ENCODE measurements at places on chromosomes 1 and 21.

- DNase-seq: peak; percentile 57
These were observed 3.2 kb downstream of the MYBPH start for GRCh38 chr1:203172184-203173010.

- peak; percentile 26 for DNase-seq
These were observed 539 bp downstream of the CGN start for GRCh38 chr1:151511636-151512215.

DNA sequence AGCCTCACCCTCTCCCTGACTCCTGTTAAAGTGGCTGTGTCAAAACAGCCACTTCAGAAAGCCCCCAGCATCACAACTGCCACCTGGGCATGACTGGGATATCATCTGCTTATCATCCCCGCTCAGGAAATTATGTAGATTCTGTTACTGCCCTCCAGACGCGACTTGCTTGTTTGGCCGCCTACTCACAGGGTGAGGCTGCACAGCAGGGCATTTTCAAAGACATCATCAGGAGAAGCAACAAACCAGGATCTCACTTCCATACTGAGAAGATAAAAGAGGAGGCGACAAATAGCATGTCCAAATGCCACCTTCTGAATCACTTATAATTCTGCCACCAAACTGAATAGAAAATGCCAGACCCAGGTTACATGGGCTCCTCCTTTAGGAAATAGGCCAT is 94.8 kb downstream of the MIS18A start:
- no peak for DNase-seq

DNA sequence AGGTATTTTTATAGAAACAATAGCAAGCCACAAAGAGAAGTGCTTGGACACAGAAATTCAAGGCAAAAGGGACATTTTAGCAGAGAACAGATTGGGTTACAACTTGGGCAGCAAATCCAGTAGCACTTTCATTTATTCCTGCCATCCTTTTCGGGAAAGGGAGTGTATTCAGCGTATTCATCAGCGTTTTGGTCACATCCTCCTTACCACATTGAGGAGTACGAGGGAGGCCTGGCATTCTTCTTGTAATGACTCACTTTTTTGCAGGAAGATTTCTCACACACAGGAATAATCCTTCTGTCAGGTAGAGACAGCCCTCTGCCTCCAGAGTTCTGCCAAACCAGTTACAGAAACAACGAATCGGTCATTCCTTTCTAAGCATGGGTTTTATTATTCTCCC is 18.1 kb upstream of the FAM78B start:
- DNase-seq: no peak

DNA sequence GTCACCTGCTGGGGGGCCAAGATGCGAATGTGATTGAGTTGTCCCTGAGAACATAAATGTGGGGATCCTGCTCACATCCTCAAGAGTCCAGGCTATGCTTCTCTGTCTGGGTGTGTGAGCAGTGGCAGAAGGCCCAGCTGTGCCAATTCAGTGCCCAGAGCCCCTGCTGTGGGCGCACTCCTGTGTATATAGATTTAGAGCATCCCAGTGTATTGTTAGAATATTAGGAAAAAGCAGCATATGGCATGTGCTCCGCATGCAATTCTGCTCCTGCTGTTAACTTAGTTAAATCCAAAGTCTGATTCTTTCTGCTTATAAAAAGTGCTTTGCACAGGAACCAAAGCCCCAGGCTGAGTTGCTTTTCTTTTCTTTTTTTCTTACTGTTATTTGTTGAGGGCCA is 37.8 kb downstream of the FAM78B start:
- no peak for DNase-seq

- DNase-seq: no peak
These were observed 27.2 kb upstream of the SLC22A15 start for GRCh38 chr1:115949156-115949555.

DNA sequence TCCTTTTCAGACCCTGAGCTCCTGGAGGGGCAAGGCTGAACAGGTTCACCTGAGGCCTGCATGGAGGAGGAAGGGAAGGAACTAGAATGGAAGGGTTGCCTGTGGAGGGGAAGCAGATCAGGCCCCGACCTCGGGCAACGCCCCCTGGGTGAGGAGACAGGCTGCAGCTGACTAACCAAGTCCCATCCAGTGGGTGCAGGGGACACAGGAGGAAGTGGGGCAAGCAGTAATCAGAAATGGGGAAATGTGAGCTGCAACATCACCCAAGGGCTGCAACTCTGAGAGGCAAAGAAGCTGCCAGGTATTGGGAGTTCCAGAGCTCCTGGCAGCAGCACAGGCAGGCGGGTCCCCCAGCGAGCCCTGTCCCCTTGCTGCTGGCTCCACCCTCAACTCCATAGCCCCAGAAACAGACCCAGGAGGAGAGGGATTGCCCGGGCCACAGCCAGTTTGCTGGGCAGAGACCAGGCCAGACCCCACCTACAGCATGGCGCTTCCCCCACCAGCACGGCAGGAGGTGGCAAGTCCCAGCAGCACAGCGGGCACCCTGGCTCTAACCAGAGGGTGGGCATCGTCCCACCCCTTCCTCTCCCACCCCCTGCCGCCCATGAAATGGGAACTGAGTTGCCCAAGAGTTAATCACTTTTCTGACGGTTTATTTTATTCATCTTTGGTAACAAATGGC is 38.5 kb downstream of the MRPL37 start:
- DNase-seq: no peak

GRCh38 chr1:20684050-20684620 is 23.0 kb upstream of the DDOST start:
- no peak for DNase-seq

GRCh38 chr1:43949678-43950077 is 2.9 kb downstream of the IPO13 start:
- DNase-seq: no peak

- no peak for DNase-seq
These were observed 1725.5 kb downstream of the MRPL39 start for GRCh38 chr21:23881783-23882182.

DNA sequence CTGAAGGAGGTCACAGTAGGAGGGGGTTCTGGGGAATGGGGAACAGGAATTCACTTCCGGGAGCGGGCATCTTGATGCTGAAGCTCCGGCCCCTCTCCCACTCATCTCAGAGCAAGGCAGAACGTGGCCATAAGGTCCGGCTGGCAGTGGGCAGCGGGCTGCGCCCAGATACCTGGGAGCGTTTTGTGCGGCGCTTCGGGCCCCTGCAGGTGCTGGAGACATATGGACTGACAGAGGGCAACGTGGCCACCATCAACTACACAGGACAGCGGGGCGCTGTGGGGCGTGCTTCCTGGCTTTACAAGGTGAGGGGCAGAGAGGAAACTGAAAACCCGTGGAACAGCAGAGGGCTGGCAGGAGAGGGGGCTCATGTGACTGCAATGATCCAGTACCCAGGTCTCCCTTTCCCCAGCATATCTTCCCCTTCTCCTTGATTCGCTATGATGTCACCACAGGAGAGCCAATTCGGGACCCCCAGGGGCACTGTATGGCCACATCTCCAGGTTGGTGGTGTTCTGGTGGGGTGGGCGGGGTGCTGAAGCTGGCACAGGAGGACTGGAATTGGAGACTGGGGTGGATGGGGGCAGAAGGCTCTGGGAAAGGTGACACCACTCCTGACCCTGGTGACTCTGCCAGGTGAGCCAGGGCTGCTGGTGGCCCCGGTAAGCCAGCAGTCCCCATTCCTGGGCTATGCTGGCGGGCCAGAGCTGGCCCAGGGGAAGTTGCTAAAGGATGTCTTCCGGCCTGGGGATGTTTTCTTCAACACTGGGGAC is 3.0 kb downstream of the SLC27A3 start:
- no peak for DNase-seq

GRCh38 chr1:80836505-80836904 is 964.2 kb upstream of the ADGRL2 start:
- DNase-seq: no peak

DNA sequence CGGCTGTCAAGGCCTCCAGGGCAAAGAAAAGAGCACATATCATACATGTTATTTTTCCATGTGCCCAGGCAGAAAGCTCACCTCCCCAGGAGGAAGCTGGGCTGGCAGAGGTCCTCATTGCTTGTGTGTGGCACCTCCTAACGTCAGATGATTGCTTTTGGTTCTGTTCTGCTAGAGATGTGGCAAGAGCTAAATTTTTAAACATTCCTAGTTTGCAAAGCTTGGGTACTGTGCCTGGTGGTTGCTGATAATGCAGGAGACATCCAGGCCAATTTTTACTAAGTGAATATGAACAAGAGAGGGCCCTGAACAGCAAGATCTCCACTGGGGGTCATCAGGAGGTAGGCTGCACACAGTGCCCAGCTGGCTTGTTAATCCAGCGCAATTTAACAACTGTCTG is 93.9 kb downstream of the TBX19 start:
- DNase-seq: no peak

DNA sequence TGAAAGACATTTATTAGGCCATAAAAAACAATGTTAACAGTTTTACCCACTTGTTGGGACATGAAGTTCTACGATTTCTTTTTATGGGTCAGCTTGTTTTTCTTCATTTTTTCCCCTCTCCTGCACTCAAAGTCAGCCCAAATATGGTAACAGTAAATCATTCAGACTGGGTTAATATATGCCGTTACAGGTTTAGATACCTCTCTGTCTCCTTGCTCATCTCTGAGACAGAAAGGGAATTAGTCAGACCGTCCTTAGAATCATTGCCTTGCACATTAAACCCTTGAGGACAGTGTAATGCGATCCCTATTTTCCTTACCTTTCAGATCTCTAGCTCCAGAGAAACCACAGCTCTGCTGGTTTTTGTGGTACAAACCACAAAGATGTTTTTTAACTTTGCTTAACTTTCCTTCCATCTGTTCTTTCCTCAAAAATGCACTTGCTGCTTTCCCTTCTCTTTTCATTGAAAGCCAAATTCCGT is 613.3 kb downstream of the PLPP3 start:
- no peak for DNase-seq

- DNase-seq: no peak
These were observed 875.5 kb upstream of the ADGRL2 start for GRCh38 chr1:80925130-80925805.

DNA sequence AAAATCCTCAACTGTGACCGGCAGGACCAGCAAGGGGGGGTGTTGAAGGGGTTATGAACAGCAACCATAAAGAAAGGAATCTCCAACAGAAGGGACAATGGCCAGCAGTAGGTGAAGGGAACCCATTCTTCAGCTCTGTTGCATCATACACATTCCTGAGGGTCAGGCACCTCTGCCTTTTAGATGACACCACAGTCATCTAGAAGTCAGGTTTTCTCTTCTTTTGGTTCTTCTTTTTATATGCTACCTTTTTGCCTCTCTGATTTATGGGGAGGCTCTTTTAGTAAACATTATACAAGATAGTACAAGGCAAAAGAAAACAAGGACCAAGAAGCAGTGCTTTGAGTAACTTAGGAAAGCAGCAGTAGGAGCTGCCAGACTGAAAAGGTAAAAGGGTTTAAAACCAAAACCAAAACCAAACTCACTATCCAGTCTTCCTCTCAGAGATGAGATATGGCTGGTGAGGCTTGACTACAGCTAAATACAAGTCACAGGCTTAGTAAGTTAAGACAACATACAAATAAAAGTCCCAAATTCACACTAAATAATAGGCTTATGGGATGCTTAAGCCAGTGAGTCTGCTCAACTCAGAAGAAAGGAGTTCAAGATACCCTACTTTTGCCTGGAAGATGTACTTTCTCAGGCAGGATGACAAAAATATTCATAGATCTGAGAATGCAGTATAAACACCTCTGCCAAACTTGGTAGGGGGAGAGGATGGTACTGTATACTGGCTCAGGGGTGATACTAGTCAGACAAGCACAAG is 4.1 kb downstream of the TEX38 start:
- no peak for DNase-seq

DNA sequence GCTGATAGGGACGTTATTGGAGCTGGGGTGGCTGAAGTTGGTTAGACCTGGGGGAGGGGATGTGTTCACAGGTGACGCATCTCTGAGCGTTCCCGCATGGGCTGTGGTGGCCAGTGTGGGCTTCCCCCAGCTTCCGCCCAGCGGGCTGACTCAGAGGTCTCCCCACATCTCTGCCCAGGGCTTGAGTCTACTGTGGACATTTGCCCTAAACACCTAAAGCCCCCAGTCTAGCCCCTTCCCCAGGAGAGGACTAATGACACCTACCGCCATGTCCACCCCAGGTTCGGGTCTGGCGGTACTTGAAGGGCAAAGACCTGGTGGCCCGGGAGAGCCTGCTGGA is 2.0 kb downstream of the AGRN start:
- no peak for DNase-seq

DNA sequence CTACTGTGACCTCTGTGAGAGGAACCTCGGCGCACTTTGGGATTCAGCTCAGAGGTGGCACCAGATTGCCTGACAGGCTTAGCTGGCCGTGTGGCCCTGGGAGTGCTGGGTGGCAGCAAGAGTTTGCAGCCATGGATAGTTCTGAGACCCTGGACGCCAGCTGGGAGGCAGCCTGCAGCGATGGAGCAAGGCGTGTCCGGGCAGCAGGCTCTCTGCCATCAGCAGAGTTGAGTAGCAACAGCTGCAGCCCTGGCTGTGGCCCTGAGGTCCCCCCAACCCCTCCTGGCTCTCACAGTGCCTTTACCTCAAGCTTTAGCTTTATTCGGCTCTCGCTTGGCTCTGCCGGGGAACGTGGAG is 67.5 kb downstream of the DISC1 start:
- no peak for DNase-seq

GRCh38 chr1:63774617-63775417 is 1.0 kb downstream of the ROR1 start:
- DNase-seq: peak; percentile 5

GRCh38 chr1:189312499-189312898 is 1165.2 kb downstream of the BRINP3 start:
- DNase-seq: no peak

GRCh38 chr1:27071049-27071416 is 58.4 kb upstream of the TENT5B start:
- no peak for DNase-seq

DNA sequence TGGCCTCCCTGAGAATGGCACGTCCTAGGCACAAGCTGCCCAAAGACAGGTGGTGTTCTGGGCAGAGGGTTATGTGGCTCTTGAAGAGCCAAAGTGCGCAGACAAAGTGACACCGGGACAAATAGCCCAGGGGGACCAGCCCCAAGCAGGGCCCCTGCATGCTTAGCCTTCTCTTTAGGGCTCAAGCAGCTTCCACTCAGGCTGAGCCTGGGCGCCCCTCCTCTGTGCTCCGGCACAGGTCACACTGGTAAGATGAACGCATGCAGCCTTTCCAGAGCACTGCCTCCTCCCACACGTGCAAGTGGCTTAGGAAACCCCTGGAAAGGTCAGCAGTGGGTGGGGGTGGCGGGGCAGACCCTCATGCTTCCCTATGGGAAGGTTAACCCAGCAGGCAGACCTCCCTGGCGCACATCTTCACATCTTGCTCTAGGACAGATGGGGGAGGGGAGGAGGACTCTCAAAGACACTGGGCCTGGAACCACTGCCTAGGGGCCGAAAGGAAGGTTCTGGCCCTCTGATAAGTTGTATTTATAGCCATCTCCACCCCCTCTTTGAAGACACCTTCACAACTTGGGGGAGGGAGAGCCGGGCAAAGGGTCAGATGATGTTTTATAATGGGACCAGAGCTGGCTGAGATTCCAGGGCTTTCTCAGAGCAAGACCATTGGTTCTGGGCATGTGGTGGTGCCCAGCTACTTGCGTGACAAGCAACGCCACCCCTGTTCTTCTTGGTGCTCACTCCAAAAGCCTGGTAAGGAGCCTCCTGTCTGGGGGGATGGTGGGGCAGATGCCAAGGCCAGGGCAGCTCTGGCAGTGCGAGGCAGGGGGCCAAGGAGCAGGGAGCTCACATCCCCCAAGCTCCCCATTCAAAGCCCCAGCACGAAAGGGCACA is 5.5 kb downstream of the KLHL21 start:
- DNase-seq: no peak

GRCh38 chr21:38299671-38300070 is 42.9 kb downstream of the KCNJ15 start:
- DNase-seq: no peak

- DNase-seq: no peak
These were observed 187.0 kb downstream of the TPR start for GRCh38 chr1:186188004-186188539.
